Activated naive CD4-positive, alpha-beta T cell treated with anti-CD3 and anti-CD28 coated beads, Interleukin-2, amount 50 U/mL, for 16 hours (primary cell): ENCODE measurements at places on chromosomes 1 and 21.

DNA sequence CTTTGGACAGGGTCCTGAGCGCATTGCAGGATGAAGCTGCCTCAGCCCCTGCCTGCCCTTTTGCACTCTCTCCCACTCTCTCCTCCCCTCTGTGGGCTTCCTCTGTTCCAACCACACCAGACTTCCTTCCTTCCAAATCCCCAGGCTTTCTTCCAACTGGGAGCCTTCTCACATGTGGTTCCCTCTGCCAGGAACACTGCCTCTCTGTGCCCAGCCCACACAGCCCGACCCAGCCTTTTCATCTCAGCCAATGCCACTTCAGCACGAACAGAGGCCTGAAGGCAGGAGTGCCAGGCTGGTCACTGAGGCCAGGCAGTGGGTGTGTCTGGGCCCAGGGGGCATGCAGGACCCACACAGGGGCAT lies 5.9 kb downstream of the SELENON start:
- no peak for DNase-seq

DNA sequence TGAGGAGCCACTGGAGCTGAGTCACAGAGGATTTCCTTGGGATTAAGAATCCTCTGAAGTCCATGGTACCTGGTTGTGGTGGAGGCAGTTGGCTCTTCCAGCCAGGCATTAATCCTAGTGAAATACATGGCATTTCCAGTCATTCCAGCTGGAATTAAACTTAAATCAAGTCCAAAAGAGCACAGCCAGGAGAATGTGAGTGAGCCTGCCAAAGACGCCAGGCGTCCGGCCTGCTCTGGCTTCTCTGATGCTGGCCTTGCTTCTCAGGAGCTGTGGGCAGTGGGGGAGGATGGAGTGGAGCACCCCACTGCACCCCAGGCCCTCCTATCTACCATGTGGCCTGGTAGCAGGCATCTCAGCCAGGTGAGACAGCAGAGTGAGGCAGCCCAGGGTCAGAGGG lies 23.4 kb upstream of the TENT5C start:
- no peak for DNase-seq

GRCh38 chr1:219427403-219427802 lies 185.5 kb downstream of the ZC3H11B start:
- no peak for DNase-seq

DNA sequence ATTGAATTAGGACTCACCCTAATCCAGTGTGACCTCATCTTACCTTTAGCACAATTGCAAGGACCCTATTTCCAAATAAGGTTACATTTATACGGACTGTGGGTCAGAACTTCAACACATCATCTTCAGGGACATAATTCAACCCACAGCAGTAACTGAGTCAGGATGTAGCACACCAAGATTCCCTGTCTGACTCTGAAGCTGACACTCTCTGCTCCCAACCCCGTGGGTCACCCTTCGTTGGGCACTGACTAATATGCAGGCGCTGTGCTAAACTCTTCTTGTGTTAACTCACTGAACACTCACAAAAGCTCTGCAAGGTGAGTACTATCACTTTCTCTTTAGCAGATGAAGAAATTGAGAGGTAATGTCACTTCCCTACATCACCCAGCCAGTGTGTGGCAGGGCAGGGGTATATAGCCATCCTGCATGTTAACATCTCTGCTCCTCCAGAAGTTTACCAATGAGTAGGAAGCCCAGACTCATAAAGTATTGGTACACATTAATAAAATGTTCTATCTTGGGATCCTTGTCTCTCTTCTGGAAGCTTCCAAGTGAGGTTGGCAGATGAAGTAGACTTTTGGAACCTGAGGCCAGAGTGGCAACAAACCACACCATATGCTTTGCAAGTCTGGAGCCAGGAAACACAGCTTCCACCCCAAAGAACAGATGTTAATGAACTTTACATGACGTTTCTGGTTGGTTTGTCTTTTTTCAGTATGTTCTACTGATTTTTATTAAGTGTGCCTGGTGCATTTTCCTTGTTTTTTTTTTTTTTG lies 139.2 kb upstream of the KLHDC7A start:
- no peak for DNase-seq

- no peak for DNase-seq
These were observed 680.1 kb downstream of the MATN1 start for GRCh38 chr1:30043256-30043655.

GRCh38 chr1:50502147-50502546 lies 78.9 kb upstream of the DMRTA2 start:
- no peak for DNase-seq

- DNase-seq: no peak
These were observed 405.4 kb downstream of the PTPRC start for GRCh38 chr1:199044191-199044590.

GRCh38 chr1:116994411-116994810 lies 7.1 kb upstream of the CD101 start:
- no peak for DNase-seq

GRCh38 chr1:24635195-24635843 lies 7.8 kb upstream of the SRRM1 start:
- no peak for DNase-seq

- no peak for DNase-seq
These were observed 76.4 kb downstream of the GABPA start for GRCh38 chr21:25811186-25811585.

DNA sequence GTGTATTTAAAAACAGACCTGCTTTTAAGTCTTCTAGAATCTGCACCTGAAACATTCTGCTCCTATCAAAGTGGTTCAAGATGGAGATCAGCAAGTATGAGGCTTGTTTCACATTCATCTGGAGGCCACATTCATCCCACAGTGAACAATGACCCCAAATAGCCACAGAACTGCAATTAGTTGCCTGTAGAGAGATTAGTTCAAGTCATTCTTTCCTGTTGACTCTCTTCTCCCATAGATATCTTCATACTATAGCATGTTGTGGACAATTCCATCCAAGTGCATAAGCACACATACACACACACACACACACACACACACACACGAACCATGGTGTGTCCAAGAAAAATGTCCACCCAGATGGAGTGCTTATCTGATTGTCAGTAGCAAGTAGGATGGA lies 101.7 kb upstream of the FGGY start:
- no peak for DNase-seq

GRCh38 chr1:99850459-99851291 lies 514 bp downstream of the AGL start:
- no peak for DNase-seq

GRCh38 chr1:54594463-54594862 lies 28.9 kb downstream of the FAM151A start:
- DNase-seq: no peak

- no peak for DNase-seq
These were observed 90.0 kb downstream of the NOS1AP start for GRCh38 chr1:162159515-162159914.
